WTC11 (cell line): ENCODE measurements at places on chromosomes 1 and 21. TPM values are rescaled to one million over a fixed set of nuclear protein-coding genes. Genes with fewer than 3 reads are reported as not detected.

DNA sequence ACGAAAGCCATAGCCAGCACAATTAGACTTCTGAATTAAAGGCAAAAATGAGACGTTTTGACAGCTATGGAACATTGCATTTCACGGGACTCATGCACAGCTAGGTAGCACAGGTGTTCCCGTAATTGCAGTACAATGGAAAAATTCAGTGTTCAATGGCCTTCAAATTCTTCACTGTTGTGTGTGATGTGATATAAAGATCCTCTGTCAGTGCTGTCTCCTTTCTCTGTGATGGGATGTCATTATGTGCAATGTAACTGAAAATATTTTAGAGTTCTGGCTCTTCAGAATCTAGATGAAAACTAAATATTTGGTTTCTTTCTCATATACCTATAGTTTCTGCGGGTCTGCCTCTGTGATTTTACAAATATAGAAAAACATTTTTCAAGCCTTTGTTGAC is 1599.7 kb downstream of the MRPL39 start:
- DNase-seq, result no peak

DNA sequence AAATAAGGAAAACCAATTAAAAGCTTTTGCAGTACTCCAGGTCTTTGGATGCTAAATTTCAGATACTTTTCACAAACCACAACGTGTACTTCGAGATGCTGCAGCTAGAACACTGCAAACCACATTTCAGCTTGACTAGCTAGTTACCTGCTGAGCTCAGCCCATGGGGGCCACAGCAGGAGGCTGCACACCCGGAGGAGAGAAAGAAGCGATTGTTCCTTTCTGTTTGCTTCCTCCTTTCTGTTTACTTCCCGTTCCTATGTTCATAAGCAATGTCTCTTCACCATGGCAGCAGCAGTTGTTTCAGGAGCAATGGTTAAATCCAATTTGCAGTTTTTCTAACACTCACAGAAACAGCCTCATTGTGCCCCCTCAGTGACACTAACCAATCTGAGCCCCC is 225.6 kb upstream of the FGGY start:
- DNase-seq, result no peak

DNA sequence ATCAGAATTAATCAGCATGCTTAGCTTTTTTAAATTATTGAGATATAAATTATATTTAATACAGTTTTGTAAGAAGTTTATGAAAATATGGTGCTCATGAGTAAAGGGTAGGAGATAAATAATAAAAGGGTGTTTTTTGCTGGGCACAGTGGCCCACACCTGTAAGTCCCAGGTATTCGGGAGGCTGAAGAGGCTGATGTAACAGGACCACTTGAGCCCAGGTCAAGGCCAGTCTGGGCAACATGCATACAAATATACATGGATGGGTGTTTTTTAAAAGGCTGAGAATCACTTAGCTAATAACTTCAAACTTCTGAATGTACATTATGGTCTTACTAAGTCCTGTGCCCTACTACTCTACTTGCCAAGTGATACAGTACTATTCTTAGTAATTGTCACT is 73.2 kb downstream of the TRIM33 start:
- DNase-seq, result no peak

- no peak for DNase-seq
These were observed 62.2 kb downstream of the DMAP1 start for GRCh38 chr1:44275296-44275962.

The ATAD3B gene
- 47.9 to 63.6 TPM (median 48.5 TPM) in 3 replicates for total RNA-seq

GRCh38 chr1:185961664-185962063 is 227.5 kb downstream of the HMCN1 start:
- no peak for DNase-seq

The HSF2BP gene
- 1.1 to 1.3 TPM (median 1.2 TPM) in 3 replicates for total RNA-seq

- DNase-seq, result no peak
These were observed 35.5 kb upstream of the PRDM2 start for GRCh38 chr1:13664451-13664850.

DNA sequence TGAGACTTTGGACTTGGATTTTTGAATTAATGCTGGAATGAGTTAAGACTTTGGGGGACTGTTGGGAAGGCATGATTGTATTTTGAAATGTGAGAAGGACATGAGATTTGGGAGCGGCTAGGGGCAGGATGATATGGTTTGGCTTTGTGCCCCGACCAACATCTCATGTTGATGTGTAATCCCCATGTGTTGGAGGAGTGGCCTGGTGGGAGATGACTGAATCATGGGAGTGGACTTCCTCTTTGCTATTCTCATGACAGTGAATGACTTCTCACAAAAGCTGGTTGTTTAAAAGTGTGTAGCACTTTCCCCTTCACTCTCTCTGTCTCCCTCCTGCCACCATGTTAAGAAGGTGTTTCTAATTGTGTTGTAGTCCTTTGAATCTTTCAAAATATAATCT is 9.3 kb upstream of the PHGDH start:
- no peak for DNase-seq

The RBM11 gene
- total RNA-seq, result 2.9 to 4.4 TPM (median 3.9 TPM) in 3 replicates

DNA sequence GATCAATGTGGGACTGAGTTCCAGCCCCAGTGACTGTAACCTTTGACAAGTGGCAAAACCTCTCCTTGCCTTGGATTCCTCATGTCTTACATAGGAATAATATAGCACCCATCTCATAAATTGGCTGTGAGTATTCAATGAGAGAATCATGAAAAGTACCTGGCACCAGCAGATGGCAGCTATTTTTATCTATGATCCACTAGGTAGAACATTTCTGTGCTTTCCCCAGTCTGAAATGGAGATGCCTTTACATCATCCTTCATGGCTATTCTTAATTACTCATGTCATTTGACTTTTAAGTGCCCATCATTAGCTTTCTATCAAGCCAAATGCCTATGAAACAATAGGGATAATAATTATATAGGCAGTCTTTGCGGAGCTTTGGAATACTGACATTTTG is 130.1 kb downstream of the TGFB2 start:
- no peak for DNase-seq

The SLAMF6 gene
- total RNA-seq, result 0.18 TPM in 1 of 3 replicates, not detected in the others

The MMEL1 gene
- total RNA-seq, result 0.55 to 0.64 TPM in 2 of 3 replicates, not detected in the other

The KIRREL1 gene
- 32.8 to 42.4 TPM (median 32.9 TPM) in 3 replicates for total RNA-seq

- DNase-seq, result no peak
These were observed 76.6 kb downstream of the DMRTA2 start for GRCh38 chr1:50346621-50347020.

The LRRC39 gene
- 0.25 to 0.46 TPM (median 0.27 TPM) in 3 replicates for total RNA-seq

The SLFNL1 gene
- total RNA-seq, result 0.05 TPM in 1 of 3 replicates, not detected in the others

The IVL gene
- not detected in 3 replicates for total RNA-seq

- no peak for DNase-seq
These were observed 166.4 kb downstream of the PBX1 start for GRCh38 chr1:164725401-164725800.

DNA sequence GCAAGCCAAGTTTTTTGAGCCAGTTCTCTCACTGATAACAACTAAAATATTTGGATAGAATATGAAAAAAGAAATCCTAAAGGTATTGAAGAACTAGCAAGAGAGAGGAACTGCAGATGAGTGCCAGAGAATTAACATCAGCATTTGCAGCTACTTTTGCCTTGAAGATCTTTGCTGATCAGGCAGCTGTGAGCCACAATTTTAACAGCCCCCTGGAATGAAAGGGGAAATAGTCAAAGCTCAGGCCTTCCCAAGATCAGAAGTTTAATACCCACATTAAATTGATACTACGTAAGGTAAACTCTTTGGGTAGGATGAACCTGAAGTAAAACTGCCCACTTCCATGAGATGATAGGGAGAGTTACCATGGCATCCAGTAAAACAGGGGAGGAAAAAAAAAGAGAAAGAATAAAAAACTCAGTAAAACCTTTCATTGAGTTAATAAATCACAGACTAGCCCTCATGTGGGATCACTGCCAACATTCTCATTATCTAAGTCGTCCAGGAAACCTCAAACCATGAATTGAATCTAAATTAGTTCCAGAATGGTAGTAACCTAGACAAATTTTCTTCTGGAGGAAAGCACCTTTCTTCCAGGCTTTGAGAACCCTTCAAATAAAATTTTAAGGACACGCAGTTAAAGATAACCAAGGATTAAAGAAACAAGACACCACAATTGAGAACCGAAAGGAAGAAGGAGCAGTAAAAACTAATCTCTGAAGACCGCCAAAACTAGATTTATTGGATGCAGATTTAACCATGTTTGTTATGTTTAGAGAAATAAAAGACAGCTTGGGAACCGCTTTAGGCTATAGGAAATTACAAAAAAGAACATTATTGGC is 28.3 kb downstream of the SCP2 start:
- no peak for DNase-seq

DNA sequence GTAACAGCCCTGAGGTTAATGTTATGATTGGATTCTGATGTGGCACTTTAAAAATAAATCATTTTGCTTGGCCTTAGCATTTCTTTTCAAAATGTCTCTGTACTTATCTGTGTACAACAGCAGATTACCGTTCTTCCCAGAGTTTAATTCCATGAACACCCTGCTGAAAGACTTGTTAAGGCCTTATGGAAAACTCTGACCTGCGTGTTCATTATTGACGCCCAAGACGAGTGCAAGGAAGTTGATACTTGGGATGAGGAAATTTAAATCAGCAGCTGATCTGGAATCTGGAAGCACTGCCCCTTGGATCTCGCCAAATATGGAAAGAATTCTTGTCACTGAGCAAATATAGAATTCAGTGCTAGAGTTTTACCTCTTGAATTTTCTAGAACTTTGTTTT is 6.7 kb downstream of the ERG start:
- DNase-seq, result no peak

The HPCAL4 gene
- total RNA-seq, result 0.50 to 0.80 TPM (median 0.60 TPM) in 3 replicates

The ARHGAP30 gene
- total RNA-seq, result 0.39 to 0.92 TPM (median 0.52 TPM) in 3 replicates

The HFM1 gene
- total RNA-seq, result 1.7 to 3.8 TPM (median 3.4 TPM) in 3 replicates

The OR2T29 gene
- total RNA-seq, result not detected in 3 replicates

GRCh38 chr1:71649608-71650007 is 568.8 kb upstream of the ZRANB2 start:
- DNase-seq, result no peak

The SPRR2E gene
- total RNA-seq, result not detected in 3 replicates

DNA sequence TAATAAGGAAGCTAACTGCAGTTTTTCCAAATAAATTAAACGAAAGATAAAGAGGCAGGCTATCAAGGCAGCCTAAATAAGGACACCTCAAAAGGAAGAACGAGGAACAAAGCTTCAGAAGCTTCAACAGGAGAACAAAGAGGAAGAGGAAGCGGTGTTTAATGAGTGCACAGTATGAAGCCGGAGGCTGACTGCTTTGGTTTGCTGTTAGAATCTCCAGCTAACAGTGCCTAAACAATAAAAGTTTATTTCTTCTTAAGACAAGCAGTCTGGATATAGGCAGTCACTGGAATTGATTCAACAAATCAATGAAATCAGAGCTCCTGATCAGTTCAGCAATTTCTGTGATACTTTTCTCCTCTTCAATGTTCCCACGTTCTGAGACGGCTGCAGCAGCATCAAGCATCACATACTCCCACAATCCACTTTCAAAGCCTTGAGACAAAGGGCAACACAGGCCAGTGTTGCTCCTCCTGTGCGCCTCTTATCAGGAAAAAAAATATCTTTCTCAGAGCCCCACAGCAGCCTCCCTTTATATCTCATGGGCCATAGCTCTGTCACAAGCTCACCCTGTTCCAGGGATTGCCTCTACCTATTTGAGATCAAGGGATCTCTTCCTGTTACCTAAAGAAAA is 365.6 kb upstream of the ST6GALNAC5 start:
- no peak for DNase-seq

The FLVCR1 gene
- 67.9 to 78.6 TPM (median 69.4 TPM) in 3 replicates for total RNA-seq

The NR0B2 gene
- total RNA-seq, result not detected in 3 replicates

DNA sequence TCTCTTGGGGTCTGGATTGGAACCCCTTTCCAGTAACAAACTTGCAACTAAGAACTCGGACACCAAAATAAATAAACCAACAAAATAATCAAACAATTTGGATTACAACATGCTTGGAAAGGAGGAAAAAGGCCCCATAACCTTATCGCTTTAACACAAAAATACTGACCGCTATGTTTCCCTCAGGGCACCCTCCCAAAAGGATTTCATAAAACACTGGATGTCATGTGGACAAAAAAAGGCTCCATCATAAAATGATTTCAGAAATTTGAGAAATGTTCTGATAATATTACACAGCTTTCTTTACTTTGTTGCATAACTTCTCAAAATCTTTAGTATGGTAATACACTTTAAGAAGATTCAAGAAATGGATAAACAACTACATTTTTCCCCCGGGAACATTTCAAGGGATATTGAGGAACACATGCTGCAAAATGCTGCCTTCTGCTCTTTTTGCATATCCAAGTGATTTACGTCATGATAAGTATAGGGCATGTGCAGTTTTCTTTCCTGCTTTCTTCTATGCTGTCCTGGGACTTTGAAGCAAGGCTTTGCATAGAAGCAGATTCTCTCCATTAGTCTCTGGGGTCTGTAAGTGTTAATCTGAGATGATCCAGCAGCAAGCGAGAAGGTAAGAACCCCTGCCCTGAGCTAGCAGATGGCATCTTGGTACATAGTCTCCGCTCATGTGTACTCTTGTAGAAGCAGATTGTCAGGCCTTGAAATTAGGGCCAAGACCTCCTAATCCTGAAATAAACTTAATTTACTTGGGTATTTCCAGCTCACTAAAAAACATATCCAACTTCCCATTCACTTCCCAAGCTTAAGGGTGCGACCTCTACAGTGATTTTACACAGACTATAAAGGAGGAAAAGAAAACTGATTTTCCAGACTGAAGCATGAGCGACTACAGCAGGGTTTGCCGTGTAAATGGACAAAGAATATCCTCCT is 85.5 kb upstream of the KIAA0040 start:
- no peak for DNase-seq

The SMCP gene
- total RNA-seq, result not detected in 3 replicates

- no peak for DNase-seq
These were observed 72.0 kb downstream of the ZNF281 start for GRCh38 chr1:200337831-200338230.

- DNase-seq, result peak; percentile 82
These were observed at the start of gene OLIG1 for GRCh38 chr21:33069994-33070743. TSS of gene OLIG1 (plus strand) at chr21:33070141. CDS start at chr21:33070247, 106 bp downstream.

DNA sequence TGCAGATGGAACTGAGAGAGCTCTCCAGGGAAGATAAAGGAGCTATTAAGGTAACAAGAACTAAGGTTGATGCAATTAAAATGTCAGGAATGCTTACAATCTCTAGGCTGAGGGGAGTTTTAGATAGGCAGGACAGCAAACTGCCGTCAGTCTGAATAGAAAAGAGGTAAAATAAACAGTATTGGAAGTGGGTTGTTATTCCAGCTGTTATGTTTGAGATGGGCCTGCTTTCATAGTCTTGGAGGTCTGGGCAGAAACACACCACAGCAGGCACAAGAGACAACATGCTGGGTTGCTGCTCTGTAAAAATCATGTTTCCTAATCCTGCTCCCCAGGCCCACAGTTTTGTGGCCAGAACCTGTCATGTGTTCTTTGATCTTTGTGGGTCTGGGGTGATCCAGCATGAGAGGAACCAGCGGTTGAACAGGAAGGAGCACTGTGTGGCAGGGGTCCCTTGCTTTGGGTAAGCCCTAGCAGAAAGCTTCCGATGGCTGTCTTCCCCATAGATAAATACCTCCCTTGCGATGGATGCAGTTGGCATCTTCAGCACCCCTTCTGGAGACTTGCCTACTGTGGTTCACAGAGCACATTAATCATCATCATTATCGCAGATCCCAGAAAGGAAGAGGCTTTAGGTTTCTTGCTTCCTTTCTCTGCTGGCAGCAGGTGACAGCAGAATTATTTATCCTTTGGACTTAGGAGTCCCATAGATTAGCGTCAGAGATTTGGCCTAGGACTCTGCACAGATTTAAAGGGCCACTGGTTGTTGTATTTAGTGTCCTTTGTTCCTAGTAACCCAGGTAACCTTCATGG is 97.1 kb downstream of the AK5 start:
- no peak for DNase-seq
